Retina (tissue), 1 donor: ENCODE measurements at places on chromosomes 2 and 18.

DNA sequence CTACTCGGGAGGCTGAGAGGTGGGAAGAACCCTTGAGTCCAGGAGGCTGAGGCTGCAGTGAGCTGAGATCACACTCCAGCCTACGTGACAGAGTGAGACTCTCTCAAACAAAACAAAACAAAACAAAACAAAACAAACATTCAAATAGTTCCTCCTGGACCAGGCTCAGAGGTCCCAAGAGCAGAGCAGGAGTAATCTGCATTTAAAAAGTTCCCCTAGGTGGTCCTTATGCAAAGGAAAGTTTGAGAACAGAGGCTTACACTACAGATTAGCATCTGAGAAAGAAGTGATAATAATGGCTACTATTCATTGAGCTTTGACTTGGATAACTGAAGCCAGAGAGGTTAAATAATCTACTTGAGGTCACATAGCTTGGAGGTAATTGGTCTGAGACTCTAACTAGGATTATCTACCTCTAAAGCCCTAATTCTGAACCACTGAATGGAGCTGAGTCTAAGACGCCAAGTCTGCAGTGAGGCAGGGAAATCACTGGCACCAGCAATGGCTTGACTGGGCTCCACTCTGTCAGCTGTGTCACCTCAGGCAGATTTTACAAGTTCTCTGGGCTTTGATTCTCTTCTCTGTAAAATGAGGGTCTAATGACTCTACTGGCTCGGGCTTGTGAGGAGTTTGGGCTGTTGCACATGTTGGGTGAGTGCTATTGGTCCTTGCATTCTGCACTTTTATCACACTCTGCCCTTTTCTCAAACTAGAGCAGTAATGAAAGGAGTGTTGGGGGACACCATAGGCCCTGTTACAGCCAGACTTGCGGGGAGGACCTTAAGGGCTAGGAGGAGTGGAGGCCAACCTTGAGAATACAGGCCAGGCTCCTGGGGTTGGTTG lies 29.2 kb upstream of the DLX2 start:
- no peak for DNase-seq

DNA sequence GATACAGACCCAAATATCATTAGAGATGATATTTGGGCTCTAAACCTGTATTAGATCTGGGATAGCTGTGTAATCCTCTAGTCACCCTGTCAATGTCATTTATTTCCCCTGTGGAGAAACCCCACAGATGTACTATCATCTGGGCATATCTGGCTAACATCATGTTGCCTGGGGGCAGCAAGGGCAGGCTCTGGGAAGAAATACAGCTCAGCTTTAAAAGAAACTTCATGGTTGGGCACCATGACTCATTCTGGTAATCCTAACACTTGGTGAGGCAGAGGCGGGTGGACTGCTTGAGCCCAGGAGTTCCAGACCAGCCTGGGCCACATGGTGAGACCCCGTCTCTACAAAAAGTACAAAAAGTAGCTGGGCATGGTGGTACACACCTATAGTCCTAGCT lies 282.5 kb downstream of the SLC8A1 start:
- DNase-seq, result no peak

- no peak for DNase-seq
Measured at GRCh38 chr2:44490726-44491125, 129.0 kb downstream of the CAMKMT start.

GRCh38 chr18:79488311-79489050 lies 92.8 kb downstream of the NFATC1 start:
- DNase-seq, result no peak

GRCh38 chr2:3433776-3434400 lies 54.4 kb downstream of the TRAPPC12 start:
- no peak for DNase-seq

DNA sequence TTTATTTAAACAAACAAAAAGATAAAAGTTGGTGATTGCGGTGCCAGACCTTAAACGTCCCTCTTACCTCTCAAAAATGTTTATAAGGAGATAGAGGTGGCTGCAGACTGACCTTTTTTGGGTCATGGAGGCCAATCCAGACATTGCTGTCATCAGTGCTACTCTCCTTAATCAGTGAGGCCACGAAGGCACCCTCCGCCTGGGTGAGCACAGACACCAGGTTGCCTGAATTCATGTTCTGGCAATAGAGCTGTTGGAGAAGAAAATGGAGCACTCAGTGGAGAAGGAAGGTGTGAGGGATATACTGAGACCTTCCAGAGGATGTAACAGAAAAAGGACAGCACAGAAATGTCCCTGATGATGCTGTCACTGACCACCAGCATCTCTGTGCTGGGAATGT lies 1.5 kb downstream of the REG1B start:
- no peak for DNase-seq

DNA sequence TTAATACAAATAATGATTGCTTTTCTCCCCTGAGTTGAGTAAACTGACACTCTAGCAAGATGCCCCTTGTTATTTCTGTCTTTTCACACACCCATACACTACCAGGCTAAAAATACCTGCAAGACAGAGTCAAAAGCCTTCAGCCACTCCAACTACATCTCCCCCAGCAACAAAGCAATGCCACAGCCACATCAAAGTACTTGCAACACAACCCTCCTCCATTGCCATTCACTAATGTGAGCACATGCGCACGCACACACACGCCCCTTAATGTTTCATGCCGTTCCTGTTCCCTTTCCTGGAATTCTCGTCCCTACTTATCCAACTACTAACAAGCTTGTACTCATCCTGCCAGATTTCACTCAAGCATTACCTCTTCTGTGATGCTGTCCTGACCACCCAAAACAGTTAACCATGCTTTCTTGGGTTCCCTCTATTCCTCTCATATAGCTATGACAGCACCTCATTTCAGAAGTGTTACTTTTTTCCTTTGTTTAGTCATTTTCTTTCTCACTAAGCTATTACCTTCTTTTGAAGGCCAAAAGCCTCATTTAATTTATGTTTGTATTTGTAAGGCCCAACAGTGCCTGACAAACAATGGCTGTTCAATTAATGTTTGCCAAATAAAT lies 29.6 kb downstream of the SLC25A12 start:
- no peak for DNase-seq

DNA sequence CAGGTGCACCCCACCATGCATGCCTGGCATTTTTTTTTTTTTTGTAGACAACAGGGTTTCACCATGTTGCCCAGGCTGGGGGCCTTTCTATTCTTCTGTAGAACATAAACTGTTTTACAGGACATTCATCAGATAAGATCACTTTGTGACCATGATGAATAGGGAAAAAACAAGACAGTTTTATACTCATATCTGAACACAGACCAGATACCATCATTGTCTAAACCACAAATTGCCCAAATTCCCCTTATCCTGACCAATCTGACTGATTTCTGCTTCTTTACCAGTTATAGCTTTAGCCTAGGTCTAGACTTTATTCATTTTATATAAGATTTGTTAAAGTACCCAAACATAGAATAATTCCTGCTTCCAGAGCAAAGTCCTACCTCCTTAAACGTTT lies 1699.3 kb upstream of the TMEFF2 start:
- DNase-seq, result no peak
